ENCODE measurements at places on chromosomes 7 and 10.

- peak; percentile 97 for DNase-seq
Observed at GRCh38 chr10:58435297-58435985, 50.2 kb downstream of the TFAM start.

DNA sequence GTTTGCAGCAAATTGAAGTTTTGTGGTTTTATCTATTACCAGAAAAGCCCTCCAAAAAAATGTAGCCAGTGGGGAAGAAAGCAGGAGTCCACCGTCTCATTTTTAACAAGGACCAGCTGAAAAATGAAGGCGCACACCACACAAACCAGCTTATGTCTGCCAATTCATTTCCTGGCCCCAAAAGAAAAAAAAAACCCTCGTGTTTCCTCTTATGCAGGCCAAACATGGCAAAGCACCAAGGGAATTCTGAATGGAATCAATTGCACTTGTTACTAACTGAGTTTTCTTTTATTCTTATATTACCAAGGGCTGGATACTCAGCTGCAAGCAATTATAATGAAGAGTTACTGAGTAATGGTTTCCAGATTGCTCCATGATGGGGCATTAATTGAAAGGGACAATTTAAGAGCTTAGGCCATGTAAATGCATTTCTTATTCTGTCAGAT, 428.3 kb upstream of the NPVF start:
- no peak for DNase-seq

DNA sequence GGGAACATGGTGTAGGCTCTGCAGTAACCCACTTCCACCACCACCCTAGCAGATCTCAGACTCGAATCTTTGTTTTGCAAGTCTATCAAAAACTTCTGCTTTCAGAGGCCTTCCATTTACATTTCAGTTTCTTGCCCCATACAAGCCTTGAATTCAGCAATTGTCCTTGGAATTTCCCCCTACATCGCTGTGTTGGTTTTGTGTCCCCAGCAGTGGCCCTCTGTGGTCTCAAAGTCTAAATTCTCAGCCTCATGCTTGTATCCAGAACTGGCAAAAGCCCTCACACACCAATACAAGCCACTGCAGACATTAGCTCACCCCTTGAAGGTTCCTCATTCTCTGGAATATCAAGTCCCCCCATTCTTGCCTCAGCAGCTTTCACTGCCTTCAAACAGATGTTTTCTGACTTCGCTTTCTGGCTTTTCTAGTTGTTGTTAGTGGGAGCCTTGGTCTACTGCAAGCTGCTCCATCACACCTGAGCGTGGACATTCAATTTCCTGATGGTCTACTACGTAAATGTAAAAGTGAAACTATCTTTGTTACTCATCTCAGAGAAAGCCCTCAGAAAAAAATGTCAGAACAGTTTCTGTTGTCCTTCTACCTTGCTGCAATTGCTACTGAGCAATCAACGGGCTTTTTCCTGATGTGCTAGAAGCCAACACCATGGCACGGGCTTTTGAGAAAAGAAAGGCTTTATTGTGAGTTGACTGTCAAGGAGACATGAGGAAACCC, 1.8 kb upstream of the NUB1 start:
- no peak for DNase-seq

GRCh38 chr10:76555067-76555670, 1082.4 kb downstream of the KCNMA1 start:
- no peak for DNase-seq

DNA sequence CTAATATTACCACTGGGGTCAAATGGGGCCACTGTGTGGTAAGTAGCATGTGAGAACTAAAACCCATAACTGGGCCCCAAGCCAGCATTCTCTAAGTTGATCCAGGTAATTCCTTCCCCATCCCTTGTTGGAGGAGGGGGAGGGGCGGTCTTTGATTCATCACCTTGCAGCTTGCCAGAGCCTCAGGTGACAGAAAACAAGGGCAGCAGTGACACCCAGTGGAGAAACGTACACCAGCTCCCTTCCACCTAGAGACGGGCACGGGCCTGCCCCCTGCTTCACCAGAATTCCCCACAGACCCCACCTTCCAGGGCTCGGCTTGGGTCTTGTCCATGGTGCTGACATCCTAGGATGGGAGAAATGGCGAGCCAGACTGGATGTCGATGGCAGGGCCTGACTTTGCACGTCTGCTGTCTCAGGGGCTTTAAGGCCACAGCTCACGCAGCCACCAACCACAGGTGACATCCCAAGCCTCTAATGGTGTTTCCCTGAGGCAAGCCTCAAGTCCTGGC, 102.0 kb downstream of the STRA8 start:
- DNase-seq, result peak; percentile 37

GRCh38 chr7:133575726-133576440, 323.0 kb downstream of the EXOC4 start:
- peak; percentile 35 for DNase-seq

DNA sequence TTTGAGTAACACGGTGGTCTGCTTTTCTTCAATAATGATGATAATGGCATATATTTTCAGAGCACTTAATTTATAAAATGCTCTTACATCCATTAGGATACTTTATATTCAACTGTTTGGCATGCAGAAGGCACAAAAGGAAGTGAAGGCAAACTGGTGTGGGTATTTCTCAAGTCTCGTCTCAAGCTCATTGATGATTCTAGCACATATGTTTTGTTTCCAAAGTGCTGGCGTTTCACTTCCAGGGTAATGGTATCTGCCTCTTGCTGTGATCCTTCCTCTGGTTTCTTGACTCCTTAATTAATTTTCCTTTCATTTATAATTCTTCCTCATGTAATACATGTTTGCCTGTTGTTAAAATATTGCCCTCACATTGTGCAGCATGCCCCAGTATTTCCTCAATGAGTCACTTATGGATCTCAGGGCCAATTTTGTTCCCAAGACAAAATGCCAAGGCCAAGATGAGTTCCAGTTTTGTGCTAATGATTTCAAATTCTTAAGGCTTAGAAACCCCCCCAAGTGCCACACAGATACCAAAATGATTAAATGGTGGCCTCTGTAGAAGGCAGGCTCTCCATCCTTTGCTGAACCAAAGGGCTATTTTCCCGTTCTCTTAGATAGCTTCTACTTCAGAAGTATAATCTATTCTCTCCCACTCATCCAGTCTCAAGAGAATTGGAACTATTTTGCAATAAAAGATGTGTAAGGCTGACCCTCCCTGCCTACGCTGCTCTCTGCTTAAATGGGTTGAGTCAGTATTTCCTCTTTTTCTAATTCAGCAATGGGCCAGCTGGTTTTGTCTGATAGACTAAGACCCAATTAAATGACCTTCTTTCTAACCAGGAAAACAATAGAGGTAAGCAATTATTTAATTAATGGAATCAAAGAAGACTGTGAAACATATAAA, 171.2 kb downstream of the ZNF365 start:
- peak; percentile 47 for DNase-seq

- no peak for DNase-seq
Observed at GRCh38 chr7:106777674-106778299, 87.3 kb upstream of the PIK3CG start.

GRCh38 chr7:25359471-25360059, 131.3 kb upstream of the NPVF start:
- no peak for DNase-seq

DNA sequence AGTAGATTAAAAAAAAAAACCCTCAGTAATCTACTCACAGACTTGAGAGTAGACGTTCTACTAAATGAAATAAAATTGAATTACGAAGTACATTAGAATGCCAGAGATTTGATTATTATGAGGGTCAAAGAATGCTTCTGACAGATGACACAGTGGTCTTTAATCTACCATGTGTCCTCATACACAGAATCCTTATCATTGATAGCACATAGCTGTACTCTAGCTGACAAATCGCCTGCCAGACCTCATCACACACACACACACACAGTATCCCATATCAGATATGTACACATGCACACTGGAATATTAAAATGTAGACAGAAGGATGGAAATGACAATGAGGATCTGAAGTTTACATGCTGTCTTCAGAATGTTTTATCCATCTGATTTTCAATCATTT, 104.6 kb downstream of the SORCS1 start:
- DNase-seq, result no peak

- DNase-seq, result no peak
Observed at GRCh38 chr7:135161669-135162068, 8.8 kb downstream of the CYREN start.

- no peak for DNase-seq
Observed at GRCh38 chr7:98687111-98687751, 70.1 kb downstream of the NPTX2 start.

- no peak for DNase-seq
Observed at GRCh38 chr7:114657279-114657678, 242.7 kb downstream of the FOXP2 start.

- peak; percentile 51 for DNase-seq
Observed at GRCh38 chr10:57699944-57700343, 567.8 kb downstream of the IPMK start.

- DNase-seq, result no peak
Observed at GRCh38 chr10:14602807-14603533, 171.7 kb downstream of the FAM107B start.

- DNase-seq, result peak; percentile 31
Observed at GRCh38 chr10:124416733-124417132, 2.0 kb downstream of the OAT start.

DNA sequence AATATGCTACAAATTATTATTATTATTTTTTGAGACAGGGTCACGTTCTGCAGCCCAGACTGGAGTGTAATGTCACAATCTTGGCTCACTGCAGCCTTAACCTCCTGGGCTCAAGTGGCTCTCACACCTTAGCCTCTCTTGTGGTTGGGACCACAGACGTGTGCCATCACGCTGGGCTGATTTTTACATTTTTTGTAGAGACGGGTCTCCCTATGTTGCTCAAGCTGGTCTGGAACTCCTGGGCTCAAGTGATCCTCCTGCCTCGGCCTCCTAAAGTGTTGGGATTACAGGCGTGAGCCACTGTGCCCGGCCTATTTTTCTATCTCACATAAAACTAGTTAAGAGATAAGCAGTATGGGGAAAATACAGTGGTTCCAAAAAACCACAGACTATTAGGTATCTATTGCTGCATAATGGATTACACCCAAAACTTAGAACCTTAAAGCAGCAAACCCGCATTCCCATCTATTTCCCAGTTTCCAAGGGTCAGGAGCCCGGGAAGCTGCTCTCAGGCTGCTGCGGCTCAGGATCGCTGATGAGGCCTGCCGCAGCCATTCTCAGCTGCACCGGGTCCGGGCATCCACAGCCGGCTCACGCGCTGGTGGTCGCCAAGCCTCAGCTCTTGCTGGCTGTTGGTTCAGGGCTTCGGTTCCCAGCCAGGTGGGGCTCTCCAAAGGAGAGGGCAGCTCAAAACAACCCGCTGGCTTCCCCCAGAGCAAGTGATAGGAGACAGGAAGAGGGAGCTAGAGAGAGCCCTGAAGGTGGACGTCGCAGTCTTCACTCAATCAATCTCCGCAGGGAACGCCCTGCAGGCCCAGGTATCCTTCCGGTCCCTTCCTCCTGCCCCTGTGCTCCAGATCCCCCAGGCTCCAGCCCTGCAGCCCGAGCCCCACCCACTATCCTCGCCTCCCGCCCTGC, 128.2 kb downstream of the UBE2H start:
- DNase-seq, result peak; percentile 39

DNA sequence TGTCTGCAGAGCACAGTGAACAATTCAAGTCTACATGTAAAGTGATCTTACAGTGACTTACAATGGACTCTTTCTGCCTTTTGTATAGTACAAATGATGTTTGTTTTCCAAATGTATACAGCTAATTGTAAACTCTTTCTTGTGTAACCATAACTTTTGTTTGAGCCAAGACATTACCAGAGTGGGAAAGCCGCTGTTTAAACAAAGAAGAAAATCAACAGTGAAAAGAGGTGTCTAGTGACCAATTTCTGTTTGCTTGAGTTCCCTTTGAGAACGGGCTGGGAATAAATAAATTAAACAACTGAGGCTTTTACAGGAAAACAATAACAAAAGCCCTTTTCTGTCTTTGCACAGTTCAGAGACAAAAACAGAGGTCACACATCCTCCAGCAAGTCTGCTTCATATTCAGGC, 1163.4 kb downstream of the CNTNAP2 start:
- DNase-seq, result no peak

- no peak for DNase-seq
Observed at GRCh38 chr10:113987805-113988204, 55.9 kb upstream of the ADRB1 start.

DNA sequence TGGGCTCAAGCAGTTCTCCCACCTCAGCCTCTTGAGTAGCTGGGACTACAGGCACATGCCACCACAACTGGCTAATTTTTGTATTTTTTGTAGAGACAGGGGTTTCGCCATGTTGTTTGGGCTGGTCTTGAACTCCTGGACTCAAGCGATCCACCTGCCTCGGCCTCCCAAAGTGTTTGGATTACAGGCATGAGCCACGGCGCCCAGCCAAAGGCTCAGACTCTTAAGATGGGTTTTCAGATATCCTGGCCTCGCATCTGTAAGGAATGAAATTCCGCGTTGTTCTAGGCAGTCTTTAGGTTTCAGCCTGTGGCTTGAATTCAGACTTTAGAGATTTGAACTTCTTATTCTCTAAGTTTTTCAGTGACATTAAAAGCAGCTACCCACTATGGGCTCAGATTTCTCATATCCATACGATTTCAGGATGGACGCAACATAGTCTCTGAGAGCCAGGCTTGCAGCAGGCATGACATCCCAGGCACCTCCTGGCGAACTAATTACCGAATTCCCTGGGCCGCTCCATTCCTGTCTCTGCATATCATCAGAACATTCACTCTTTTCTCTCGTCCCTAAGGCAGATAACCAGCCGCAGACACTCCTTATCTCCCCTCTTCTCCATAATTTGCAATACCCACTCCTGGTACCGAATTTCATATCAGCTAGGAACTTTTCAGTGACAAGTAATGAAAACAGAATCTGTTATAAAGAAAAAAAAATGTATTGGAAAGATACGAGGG, 29.7 kb downstream of the IL15RA start:
- DNase-seq, result no peak

DNA sequence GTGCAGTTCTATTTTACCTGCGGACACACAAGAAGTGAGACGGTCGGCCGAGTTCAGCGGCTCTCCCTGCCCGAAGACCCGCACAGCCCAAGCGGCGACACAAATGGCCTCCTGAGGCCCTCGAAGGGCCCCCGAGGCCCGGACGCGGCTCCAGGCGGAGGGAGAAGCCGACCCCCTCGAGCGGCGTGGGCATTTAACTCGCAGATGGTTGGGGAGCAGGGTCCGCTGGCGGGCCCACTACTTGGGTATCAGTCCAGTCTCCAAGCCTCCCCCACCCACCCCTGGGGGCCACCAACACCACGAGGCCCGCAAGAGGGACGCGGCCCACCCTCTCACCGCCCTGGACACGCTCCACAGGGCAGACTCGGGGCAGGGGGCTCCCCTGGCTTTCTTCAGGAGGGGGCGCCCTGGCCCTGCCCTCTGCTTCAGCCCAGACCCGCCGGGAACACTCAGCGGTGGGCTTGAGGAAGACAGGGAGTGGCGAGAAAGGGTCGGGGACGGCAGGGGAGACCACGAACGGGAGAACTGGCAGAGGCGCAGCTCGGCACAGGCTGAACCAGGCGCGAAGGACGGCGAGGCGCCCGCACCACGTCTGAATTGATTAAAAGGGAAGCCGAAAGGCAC, 1.7 kb downstream of the IGF2BP3 start:
- peak; percentile 25 for DNase-seq

DNA sequence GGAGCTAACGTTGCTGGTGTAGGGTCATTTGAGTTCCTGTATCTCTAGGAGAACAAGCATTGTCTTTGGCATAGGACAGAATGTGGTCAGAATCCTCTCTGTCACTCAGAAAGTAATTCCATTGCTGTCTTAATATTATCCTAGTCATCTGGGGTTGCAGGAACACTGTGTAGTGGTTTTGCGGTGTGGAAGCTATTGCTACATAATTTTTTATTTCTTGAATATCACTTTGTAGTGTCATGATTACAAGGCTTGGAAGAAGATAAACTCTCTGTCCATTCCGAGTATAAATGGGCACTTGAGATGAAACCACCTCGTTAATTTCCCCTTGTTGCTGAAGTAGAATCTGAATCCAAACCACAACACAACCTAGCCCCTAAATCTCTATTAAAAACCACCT, 919.2 kb downstream of the LRMDA start:
- no peak for DNase-seq

- no peak for DNase-seq
Observed at GRCh38 chr10:8034466-8035005, 20.0 kb upstream of the GATA3 start.
